Activated naive CD4-positive, alpha-beta T cell treated with anti-CD3 and anti-CD28 coated beads, Interleukin-2, amount 50 U/mL, for 72 hours (primary cell): ENCODE measurements at places on chromosomes 13 and 19. TPM values are rescaled to one million over a fixed set of nuclear protein-coding genes. Genes with fewer than 3 reads are reported as not detected.

The PGPEP1 gene
- total RNA-seq = 47.2 TPM

- no peak for DNase-seq
These were observed 3.6 kb downstream of the ZIC5 start for GRCh38 chr13:99967869-99968520.

The SBSN gene
- not detected for total RNA-seq

GRCh38 chr13:45055198-45055901 lies 65.0 kb upstream of the GTF2F2 start:
- DNase-seq = no peak

DNA sequence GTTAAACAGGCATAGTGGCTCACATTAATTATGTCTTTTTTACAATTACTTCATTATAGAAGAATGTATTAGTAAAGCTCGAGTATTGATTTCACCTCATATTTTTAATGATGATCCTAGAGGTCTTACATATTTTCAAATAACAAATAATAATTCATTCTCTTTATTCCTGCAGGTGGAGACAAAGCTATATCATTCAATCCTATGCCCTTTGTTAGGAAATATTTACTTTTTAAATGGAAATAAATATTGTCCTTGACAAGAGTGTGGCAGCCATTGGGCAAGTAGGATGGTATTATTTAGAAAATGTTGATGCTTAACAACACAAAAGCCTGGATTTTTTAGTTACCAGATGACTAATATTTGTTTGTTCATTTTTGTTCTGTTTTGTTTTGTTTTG lies 127.6 kb downstream of the COG6 start:
- DNase-seq = no peak
